ENCODE measurements at places on chromosomes 1 and 21.

GRCh38 chr1:111720977-111721786 lies 18.0 kb downstream of the INKA2 start:
- no peak for DNase-seq

DNA sequence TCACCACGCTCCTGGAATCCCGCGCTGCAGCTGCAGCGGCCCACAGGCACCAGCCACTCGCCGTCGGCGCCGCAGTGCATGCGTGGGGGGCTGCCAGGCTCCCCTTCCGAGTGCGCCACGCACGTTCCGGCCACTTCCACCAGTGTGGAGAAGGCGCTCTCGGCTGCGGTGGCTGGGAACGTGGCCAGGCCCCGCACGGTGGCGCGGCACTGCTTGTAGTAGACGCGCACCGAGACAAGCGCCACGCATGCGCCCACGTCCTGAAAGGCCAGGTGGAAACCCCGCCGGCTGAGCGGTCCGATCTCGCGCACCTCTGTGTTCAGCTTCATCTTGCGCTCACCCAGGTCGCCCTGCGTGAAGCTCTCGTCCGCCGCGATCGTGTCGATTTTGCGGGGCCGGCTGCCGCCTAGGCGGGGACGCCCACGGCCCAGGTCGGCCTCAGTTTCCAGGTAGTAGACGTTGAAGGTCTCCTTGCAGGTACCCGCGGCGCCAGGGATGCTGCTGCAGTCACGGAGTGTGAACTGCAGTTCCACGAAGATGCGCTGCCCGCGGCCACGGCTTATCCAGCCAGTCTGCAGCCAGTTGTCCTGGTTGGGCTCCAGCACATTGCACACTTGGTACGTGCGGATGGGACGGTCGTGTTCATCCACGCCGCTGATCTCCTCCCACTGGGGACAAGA lies 3.4 kb downstream of the EPHA10 start:
- DNase-seq = no peak

GRCh38 chr1:116944613-116945012 lies 34.9 kb downstream of the PTGFRN start:
- no peak for DNase-seq

- no peak for DNase-seq
Measured at GRCh38 chr1:100523038-100523652, 14.8 kb upstream of the GPR88 start.

DNA sequence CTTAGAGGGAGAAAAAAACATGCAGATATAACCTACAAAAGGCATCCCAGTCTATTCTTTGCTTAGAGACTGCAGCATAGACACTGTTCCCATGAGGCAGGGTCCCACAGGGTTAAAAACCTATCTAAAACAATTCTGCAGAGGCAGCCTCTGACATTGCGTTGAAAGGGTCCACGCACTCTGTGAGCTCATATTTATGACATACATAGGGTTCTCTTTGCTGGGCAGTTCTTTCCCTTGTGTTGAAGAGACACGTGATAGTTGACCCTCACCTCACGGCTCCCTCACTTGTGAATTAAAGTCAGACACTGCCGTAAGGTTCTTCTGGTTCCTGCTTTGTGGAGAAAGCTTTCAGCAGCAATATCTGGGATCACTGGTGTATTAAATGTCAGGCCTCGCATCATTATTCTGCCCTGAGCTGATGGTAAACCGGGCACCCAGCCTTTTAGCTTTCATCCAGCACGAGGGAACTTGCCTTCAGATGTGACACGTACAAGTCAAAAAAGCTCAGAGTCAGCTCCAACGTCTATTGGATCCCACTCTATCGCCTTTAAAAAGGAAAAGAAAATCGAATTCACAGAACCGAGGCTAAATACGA lies 52.8 kb upstream of the HNRNPU start:
- DNase-seq = no peak

All from breast epithelium (tissue), 4 donors.